Pancreas (tissue), 10 donors: ENCODE measurements at places on chromosomes 7 and 10. TPM values are rescaled to one million over a fixed set of nuclear protein-coding genes. Genes with fewer than 3 reads are reported as not detected.

GRCh38 chr7:114048386-114049235, 129.8 kb upstream of the PPP1R3A start:
- H3K27ac ChIP-seq, result no peak overlapping the region
- no peaks in the 10 kb centered on the region for H3K27me3 ChIP-seq
- no peak overlapping the region for H3K4me3 ChIP-seq
- H3K4me1 ChIP-seq, result no peaks in the 10 kb centered on the region
- no peak for DNase-seq
- no peaks in the 10 kb centered on the region for H3K36me3 ChIP-seq

- H3K36me3 ChIP-seq, result no peaks in the 10 kb centered on the region
- no peaks in the 10 kb centered on the region for H3K27me3 ChIP-seq
- H3K4me3 ChIP-seq, result no peak overlapping the region
- H3K27ac ChIP-seq, result no peak overlapping the region
- no peaks in the 10 kb centered on the region for H3K4me1 ChIP-seq
Measured at GRCh38 chr10:46272863-46273415, 13.9 kb upstream of the ANTXRL start.

GRCh38 chr7:117937753-117938483, 64.7 kb upstream of the CTTNBP2 start:
- H3K4me3 ChIP-seq, result no peak overlapping the region
- no peak overlapping the region for H3K27ac ChIP-seq
- no peaks in the 10 kb centered on the region for H3K27me3 ChIP-seq
- H3K36me3 ChIP-seq, result no peaks in the 10 kb centered on the region

GRCh38 chr7:144547888-144548287, 144.4 kb upstream of the NOBOX start:
- no peaks in the 10 kb centered on the region for H3K36me3 ChIP-seq
- H3K27me3 ChIP-seq, result no peaks in the 10 kb centered on the region
- H3K4me1 ChIP-seq, result no peaks in the 10 kb centered on the region

DNA sequence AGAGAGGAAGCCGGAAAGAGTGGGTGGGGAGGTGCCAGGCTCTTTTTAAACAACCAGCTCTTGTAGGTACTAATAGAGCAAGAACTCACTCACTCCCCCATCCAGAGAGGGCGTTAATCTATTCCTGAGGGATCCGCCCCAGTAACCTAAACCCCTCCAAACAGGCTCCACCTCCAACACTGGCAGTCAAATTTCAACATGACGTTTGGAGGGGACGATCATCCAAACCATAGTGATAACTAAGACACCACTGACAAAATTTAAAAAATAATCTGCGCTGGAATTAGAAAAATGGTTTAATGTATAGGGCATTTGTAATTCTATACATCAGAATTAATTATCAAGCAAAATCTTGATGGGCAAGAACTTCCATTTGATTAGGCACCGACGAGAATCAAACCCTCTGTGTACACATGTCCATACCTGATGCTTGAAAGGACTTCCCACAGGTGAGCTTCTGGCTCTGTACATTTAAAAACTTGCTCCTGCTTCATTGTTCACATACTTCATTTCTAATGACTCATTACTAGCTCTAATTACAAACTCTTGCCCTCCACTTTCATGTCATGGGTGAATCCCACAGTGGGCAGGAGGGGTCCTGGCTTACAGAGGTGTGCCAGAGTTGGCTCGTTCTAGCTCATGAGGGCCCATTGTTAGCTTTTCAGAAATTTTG, 20.6 kb upstream of the KDM7A start:
- no peak overlapping the region for H3K4me3 ChIP-seq
- no peak overlapping the region for H3K27ac ChIP-seq
- no peak for DNase-seq

DNA sequence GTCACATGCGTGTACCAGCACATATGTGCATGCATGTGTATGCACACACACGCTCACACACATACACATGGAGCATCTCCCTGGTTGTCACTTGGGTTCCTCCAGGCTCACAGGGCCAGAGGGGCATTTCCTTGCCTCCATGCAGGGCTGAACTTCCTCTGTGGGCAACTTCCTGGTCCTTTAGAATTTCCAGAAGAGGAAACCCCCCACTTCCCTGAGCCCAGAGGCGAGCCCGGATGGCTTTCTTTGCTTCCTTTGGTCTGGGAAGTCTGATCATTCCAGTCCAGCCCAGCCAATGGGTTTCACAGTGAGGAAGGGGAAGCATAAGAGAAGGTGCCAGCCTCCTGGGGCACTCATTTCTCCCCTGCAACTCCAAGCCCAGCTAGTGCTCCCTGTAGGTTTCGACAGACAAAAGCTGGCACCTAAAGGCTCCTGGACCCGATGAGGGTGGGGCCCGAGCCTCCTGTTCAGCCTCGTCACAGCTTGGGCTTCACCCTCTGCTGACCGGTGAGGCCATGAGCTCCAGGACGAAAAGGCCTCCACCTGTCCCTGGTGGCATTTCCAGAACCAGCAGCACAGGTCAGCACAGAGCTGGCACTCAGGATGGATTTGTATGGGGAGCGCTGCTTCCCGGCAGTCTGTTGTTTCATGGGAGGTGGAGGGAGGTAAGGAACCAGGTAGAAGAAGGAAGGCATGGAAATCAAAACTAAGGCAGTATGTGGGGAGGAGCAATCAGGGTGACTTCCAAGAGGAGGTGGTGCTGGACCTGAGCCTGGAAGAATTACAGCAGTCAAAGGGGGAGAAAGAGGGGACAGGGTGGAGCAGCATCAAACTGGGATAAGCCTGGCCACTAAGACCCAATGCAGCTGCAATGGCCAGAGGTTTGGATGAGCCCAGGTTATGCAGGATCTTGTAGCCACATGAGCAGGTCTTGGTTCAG, 23.7 kb downstream of the BTBD16 start:
- DNase-seq, result no peak
- no peaks in the 10 kb centered on the region for H3K36me3 ChIP-seq
- no peaks in the 10 kb centered on the region for H3K27me3 ChIP-seq
- no peak overlapping the region for H3K4me3 ChIP-seq
- H3K27ac ChIP-seq, result no peak overlapping the region
- H3K4me1 ChIP-seq, result no peaks in the 10 kb centered on the region

DNA sequence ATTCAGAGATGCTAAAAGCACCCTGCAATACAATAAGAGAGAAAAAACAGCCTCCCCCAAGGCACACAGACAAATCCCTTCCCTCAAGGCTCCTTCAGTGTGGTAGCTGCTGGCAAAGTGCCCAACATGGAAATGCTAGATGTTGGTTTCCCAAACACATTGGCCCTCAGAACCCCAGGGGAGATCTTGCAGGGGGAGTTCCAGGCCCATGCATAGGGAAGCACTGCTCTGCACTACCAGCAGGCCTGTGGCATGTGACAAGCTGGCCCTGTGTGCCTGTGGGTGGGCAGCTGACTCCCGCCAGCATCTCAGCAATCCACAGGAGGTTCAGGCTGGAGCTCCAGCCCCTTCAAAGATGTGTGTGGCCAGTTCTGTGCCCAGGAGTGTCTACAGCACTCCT, 16.8 kb upstream of the CSGALNACT2 start:
- H3K27ac ChIP-seq, result no peak overlapping the region
- H3K36me3 ChIP-seq, result no peaks in the 10 kb centered on the region
- no peak for DNase-seq
- H3K4me3 ChIP-seq, result no peak overlapping the region
- H3K27me3 ChIP-seq, result no peaks in the 10 kb centered on the region
- H3K4me1 ChIP-seq, result no peaks in the 10 kb centered on the region

DNA sequence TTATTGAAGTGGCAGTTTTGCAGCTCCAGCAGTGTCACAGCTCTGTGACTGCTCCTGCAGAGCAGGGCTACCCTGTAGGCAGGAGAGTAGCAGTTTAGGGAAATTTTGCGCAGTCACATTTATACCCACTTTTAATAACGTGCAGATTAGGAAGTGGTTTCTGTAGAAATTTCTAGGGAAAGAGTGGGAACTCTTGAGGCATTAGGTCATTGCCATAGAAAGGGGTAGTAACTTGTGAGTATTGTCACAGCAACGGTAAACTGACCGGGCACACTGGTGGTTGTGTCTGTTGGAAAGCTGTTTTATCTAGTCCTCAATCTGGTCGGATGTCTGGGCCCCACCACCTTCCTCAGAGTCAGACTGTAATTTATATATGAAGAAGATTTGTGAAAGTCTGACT, 51.9 kb downstream of the CDC14C start:
- H3K4me1 ChIP-seq, result no peaks in the 10 kb centered on the region
- H3K27ac ChIP-seq, result no peak overlapping the region
- no peak overlapping the region for H3K4me3 ChIP-seq
- DNase-seq, result no peak
- H3K36me3 ChIP-seq, result no peaks in the 10 kb centered on the region

Gene HOXA13
- polyA plus RNA-seq, result not detected

Gene GIMAP2
- polyA plus RNA-seq, result 1.7 TPM

Gene GIMAP1
- 1.5 TPM for polyA plus RNA-seq

Gene C10orf53
- not detected for polyA plus RNA-seq
